Suprapubic skin (tissue), 4 donors: ENCODE measurements at places on chromosomes 5 and 9. TPM values are rescaled to one million over a fixed set of nuclear protein-coding genes. Genes with fewer than 3 reads are reported as not detected.

Gene KCNN2
- 1.4 TPM for total RNA-seq

DNA sequence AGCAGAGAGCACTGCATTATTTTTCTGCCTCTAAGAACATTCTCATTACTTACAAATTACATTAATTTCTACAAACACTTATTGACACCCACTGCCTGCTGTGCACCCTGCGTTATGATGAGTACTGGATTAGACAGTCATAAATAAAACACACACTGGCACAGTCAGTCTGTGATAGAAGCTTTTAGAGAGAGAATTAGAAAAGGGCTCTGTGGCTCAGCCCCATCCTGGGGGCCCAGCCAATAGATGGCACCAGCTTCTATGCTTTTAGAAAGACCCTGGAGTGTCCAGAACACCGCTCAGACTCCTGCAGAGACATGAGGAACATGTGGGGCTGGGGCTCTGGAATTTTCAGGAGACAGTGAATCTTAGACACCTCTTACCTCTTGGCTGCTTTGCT, 61.0 kb upstream of the RAPGEF1 start:
- no peaks in the 10 kb centered on the region for H3K4me1 ChIP-seq
- no peaks in the 10 kb centered on the region for H3K36me3 ChIP-seq
- peaks cover 44% of the 10 kb centered on the region for H3K27me3 ChIP-seq
- H3K27ac ChIP-seq = no peak overlapping the region
- no peak overlapping the region for H3K4me3 ChIP-seq
- DNase-seq = no peak

GRCh38 chr9:122562134-122562760, 9.3 kb downstream of the OR1N2 start:
- no peak overlapping the region for H3K4me3 ChIP-seq
- no peaks in the 10 kb centered on the region for H3K4me1 ChIP-seq
- H3K27me3 ChIP-seq = no peaks in the 10 kb centered on the region
- H3K36me3 ChIP-seq = no peaks in the 10 kb centered on the region
- DNase-seq = no peak
- no peak overlapping the region for H3K27ac ChIP-seq

DNA sequence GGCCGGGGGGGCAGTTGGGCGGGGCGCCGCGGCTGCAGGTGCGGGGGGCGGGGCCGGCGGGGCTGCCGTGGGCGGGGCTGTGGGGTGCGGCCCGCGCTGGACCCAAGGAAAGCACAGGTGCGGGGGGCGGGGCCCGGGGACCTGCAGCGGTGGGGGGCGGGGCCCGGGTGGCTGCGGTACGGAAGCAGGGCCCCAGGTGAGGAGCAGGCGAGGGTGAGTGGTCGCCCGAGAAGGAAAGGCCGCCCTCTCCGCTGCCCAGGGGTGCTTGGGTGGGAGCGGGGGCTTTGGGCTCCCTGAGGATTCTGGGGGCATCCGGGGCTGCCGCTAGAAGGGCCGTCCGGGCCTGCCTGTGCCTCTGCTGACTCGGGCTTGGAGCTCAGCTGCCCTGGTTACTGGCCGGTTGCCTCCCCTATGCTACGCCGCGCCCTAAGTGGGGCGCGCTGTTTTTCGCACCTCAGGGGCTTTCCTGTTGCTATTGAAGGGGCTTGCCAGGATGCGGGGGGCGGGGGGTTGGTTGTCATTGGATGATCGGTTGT, 767 bp downstream of the RALGPS1 start:
- peak overlapping the region; percentile 71 for H3K4me3 ChIP-seq
- peaks cover 16% of the 10 kb centered on the region for H3K4me1 ChIP-seq
- no peaks in the 10 kb centered on the region for H3K27me3 ChIP-seq
- peak; percentile 75 for DNase-seq
- H3K36me3 ChIP-seq = no peaks in the 10 kb centered on the region

DNA sequence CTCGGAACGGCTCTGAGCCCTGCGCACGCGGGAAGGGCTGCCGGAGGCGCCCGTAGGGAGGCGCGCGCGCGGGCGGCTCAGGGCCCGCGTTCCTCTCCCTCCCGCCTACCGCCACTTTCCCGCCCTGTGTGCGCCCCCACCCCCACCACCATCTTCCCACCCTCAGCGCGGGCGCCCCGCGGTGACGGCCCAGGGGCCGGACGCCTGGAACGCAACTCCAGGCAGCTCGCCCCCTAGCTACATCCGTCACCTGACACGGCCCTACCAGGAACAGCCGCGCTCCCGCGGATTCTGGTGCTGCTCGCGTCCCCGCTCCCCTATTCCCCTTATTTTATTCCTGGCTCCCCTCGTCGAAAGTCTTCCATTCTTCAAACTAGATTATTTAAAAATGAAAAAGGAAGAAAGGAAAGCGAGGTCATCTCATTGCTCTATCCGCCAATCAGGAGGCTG, at the start of gene CDKN2B-AS1:
TSS of gene CDKN2B-AS1 (plus strand) at position 236 of the 450 bp plus-strand sequence.
- no peaks in the 10 kb centered on the region for H3K36me3 ChIP-seq
- DNase-seq = no peak
- peaks cover 41% of the 10 kb centered on the region for H3K27me3 ChIP-seq
- peak within 1 kb of the TSS; percentile 72 for H3K27ac ChIP-seq
- H3K4me1 ChIP-seq = peaks cover 10% of the 10 kb centered on the region
